ENCODE measurements at places on chromosomes 2 and 18. TPM values are rescaled to one million over a fixed set of nuclear protein-coding genes. Genes with fewer than 3 reads are reported as not detected.

DNA sequence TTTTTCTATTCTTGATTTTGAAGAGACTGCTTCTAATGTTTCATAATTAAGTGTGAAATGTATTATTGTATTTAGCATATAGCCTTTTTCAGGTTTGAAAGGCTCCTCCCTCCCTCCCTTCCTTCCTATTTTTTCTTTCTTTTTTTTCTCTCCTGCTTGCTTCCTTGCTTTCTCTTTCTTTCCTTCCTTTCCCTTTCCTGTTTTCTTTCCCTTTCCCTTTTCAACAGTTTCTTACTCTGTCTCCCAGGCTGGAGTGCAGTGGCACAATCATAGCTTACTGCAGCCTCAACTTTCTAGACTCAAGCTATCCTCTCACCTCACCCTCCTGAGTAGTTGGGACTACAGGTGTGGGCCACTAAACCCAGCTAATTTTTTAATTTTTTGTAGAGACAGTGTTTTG lies 44.6 kb downstream of the RMDN2 start:
- DNase-seq: no peak

GRCh38 chr2:217978536-217979150 lies 24.2 kb downstream of the TNS1 start:
- DNase-seq: no peak

COL3A1 gene
- 458 TPM for total RNA-seq

SERPINB3 gene
- not detected for total RNA-seq

CYS1 gene
- 3.7 TPM for total RNA-seq

SCLY gene
- 15.4 TPM for total RNA-seq

DNA sequence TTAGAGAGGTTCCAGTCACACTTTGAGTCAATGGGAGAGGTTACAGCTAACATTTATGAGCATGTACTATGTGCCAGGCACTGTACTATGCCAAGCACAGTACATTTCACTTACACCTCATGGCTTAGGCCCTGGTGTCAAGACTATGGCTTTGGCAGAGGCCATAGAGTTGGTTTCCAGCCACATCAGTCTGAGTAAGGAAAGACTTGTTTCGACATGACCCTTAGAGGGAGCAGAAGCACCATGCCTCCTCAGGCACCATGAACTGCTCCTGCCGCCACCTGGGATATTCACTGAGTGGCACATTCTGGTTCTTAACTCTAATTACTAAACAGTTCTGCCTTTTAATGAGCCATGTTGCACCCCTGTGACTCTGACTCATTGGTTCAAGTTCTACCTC lies 12.7 kb downstream of the DGUOK start:
- DNase-seq: peak; percentile 65

RAB6C gene
- 0.14 TPM for total RNA-seq

DNA sequence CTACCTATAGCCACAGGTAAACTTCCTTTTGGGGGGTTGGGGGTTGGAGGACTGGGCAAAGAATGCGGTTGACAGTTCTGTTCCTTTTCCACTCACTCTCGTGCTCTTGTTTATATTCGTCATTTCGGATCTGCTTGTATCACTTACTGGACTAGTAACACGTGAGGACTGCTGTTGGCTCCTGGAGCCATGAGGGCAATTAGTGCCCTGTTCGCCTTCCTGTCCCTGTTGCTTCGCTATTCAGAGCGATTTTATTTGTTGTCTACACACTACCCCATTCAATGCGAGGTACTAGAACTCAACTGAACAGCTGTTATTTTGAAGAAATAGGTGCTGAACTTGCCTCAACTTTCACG lies 1.1 kb downstream of the KCNJ3 start:
- DNase-seq: no peak

DNA sequence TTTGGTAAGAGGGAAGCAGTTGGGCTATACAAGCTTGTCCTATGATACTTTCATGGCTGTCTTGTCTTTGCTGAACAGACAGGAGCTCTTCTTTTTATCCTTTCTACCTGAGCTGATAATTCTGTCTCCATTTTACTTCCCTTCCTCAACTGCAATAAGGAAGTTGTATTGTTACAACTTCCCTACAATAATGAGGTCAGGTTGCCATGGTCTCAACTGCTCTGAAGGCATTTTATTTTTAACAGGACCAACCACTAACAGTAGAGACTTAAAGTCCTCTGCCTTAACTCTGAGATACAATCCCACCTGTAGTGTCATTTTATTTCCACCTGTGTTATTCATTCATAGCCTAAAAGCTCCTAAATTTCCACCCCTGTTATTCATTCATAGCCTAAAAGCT lies 118.6 kb upstream of the PGAP1 start:
- DNase-seq: no peak

DNA sequence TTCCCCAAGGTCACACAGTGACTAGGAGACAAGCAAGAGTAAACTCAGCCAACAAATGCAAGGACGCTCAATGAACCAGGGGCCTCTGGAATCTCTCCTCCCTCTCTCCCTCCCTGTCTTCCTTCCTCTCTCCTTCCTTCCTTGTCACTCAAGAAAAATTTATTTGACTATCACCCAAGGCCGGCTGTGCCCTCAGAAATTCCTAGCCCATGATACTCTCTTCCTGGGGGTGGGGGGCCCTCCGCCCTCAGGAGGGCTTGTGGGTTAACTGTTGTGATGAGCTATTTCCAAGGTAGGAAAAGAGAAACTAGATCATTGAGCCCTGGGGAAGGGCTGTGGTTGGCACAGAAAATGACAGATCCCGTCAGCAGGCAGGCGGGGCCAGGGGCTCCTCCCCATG lies 21.7 kb downstream of the INHBB start:
- no peak for DNase-seq

GRCh38 chr2:172783165-172783898 lies 47.7 kb downstream of the RAPGEF4 start:
- peak; percentile 99 for DNase-seq

GRCh38 chr2:175463589-175464310 lies 282.2 kb upstream of the ATP5MC3 start:
- no peak for DNase-seq

GRCh38 chr18:10892786-10893185 lies 256.6 kb downstream of the PIEZO2 start:
- no peak for DNase-seq

GRCh38 chr18:267380-267687 lies 513 bp downstream of the THOC1 start:
- DNase-seq: peak; percentile 3

ZC3H6 gene
- 7.4 TPM for total RNA-seq

DNA sequence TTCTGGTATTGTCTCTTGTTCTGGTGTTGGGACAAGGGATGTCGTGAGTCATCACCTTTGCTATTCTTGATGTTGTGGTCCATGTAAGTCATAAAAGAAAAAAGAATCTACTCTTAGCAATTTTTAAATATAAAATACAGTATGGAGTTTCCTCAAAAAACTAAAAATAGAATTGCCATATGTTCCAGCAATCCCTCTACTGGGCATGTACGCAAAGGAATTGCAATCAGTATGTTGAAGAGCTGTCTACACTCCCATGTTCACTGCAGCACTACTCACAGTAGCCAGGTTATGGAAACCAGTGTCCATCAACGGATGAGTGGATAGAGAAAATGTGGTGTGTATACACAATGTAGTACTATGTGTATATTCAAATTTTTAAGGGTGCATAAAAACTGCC lies 10.9 kb upstream of the GNAL start:
- no peak for DNase-seq

DNA sequence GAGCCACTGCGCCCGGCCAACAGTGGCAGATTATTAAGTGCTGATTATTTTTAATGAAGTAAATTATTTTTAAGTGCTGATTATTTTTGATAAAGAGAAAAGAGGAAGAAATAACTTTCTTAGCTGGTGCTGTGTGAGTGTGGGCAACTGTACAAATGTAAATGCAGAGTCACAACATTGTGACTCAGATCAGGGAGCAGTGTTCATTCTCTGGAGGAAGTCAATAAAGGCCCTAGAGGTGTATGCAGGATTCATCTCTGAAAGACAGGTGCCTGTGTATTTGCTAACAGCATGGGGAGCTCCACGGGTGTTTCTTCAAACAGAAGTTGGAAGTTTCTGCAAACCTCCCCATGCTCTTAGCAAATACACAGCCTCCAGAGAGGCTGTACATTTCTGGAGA lies 6.2 kb downstream of the KRTCAP3 start:
- no peak for DNase-seq

DNA sequence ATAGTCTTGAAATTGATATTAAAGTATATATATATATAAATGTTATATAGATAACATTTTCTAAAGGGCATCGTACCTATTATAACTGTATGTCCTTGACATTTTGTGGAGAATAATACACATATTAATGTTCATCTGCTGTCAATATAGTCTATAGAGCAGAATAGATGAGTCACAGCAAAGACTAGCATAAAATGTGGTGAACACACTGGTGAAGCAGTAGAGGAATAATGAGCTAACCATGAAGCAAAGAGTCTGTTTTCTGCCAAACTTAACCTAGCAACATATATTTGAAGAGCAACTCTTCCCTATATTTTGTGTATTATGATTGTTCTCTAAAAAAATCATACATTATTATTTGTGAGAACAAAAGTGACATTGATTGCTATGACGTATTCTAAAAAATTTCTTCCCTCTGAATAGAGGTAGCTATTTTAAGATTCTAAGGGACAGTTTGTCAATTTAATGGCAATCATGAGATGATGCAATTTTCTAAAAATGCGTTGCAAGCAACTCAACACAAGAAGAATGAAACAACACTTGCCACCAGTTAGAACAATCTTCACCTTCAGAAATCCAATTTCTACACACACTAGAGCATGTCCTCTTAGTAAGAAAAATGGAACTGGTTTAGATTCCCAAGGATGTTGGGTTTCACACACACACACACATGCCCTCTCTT lies 22.0 kb downstream of the DOCK10 start:
- no peak for DNase-seq

GRCh38 chr2:40436093-40436475 lies 15.8 kb downstream of the SLC8A1 start:
- DNase-seq: no peak

DNA sequence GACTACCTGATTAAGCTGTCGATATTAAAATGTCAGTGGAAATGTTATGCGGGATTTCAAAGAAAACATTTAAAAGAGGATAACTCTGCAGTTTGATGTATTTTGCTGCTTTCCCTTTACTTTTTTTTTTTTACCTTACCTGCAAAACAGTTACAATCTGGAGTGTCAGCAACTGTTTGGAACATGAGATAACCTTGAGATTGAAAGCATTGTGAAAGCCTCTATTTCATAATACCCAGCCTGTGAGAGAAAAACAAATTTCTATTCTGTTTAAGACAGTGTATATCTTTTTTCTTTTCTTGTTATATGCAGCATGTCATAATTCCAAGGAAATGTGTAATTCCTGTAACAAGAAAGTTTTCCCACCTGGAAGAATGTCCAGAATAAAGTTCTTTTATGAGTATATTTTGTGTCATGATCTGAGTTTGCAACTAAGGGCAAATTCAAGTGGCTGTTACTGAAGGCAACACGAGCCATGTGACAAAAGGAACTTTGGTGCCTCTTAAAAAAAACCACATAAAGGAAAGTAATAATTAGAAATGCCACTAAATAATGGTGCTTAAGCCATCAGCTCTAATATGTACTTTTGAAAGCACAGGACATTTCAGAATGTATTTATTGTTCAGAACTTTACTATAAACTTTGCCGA lies 297.0 kb upstream of the DSEL start:
- no peak for DNase-seq

DNA sequence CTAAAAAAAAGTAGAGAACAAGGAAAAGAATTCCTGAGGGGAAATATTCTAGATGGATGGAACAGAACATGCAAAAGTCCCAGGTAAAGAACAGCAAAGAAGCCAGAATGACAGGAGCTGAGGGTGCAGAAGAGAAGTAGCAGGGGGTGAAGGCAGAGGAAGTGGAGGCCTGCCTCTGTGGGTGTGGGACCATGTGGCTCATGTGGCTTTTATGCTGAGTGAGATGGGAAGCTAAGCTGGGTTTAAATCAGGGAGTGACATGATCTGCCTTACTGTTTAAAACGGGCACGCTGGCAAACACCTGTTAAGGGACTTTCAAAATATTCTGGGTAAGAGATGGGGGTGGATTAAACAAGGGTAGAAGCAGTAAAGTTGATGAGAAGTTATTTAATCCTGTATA lies 40.0 kb downstream of the GKN2 start:
- DNase-seq: no peak

DNA sequence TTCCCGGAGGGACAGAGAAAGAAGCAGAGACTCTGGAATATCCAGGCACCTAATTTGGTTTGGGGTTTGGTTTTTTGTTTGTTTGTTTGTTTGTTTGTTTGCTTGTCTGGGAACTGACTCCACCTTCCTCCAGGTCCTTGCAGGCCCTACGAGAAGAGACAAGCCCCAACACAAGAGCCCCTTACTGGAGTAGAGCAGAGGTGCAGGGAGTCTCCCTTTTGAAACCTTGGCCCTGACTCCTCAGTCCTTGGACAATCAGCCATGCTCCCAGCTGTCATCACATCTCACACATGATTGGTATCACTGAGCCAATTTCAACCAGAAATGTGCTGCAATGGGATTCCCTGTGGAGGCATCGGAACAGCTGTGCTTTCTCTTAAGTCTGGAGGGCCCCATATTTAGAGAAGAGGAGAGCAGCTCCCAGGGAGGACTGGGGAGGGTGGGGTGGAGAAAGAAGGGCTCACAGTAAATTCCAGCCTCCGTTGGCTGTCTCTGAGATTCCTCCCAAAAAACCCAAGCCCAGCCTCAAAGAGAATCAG lies 279.9 kb upstream of the NCKAP5 start:
- no peak for DNase-seq

- no peak for DNase-seq
These were observed 98.1 kb upstream of the PIEZO2 start for GRCh38 chr18:11247381-11247970.

AQP12B gene
- not detected for total RNA-seq

GRCh38 chr18:51275712-51276476 lies 78.4 kb upstream of the MEX3C start:
- DNase-seq: no peak

PJVK gene
- total RNA-seq: 2.4 TPM
